GM23338 (cell line): ENCODE measurements at places on chromosomes 2 and 18.

DNA sequence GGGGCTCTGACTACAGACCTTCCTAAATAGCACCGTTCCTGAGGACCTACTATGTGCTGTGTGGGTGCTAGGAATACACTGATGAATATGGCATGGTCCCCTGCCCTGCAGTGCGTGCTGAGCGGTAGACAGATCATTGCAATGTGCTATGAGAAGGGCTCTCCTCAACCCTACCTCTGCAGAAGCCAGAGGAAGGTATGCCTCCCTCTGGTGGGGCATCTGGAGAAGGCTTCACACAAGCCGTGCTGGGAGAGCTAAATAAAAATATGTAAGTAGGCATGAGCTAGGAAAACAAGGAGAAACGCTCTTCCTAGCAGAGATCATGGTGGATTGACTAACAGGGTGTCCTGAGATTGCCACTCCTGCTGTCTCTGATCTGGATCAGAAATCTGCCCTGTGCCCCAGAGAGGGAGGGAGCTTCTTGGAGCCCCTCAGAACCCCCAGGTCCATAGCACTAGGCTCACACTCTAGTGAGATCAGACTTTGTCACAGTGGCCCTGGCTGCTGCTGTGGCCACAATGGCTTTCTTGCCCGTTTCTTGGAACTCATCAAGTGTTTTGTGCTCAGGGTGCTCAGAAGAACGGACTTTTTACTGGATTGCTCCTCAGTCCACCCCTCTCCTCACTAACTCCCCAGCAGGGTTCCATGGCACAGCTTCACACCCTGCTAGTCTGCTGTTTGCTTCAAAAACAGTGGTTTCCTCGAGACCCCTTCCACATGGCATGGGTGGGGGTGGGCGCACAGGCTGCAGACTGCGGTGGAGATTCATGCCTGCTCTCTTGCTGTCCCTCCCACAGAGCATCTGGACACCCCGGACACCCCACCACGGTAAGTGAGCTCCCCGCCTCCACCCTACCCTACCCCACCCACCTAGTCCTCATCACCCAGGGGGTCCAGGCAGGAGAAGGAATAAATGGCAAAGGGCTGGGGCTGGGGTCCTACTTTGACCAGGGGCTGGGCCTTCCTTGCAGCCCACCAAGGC is 14.2 kb downstream of the SIGLEC15 start:
- DNase-seq = peak; percentile 76
- H3K27ac ChIP-seq = no peak overlapping the region

GRCh38 chr2:45879406-45879805 is 227.9 kb downstream of the PRKCE start:
- 0 out of 2 replicates have a peak, but pooled peaks cover 6% of the 10 kb centered on the region for H3K36me3 ChIP-seq
- DNase-seq = peak; percentile 10
- H3K4me1 ChIP-seq = no peaks in the 10 kb centered on the region
- no peak overlapping the region for H3K4me3 ChIP-seq
- no peak overlapping the region for H3K27ac ChIP-seq
- H3K27me3 ChIP-seq = no peaks in the 10 kb centered on the region

DNA sequence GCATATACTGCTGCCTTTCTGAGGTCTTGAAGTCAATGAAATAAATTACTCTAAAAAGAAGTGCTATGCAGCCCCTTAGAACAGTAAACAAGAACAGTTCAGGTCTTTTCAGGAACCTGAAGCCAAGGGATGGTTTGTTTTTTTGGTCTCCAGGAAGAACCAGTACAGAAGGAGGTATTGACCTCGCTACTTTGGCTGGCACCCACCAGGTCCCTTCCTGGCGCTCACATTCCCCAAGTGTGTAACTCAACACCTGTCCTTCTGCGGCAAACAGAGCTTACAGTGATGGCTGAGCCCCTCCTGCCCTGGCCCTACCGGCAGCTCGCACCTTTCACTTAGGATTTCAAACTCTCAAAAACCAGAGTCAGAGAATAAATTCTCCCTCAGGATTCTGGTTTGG is 51.9 kb downstream of the SETBP1 start:
- H3K27me3 ChIP-seq = no peaks in the 10 kb centered on the region
- no peaks in the 10 kb centered on the region for H3K36me3 ChIP-seq
- no peak overlapping the region for H3K4me3 ChIP-seq
- no peak overlapping the region for H3K27ac ChIP-seq
- DNase-seq = peak; percentile 41

- no peaks in the 10 kb centered on the region for H3K27me3 ChIP-seq
- DNase-seq = no peak
- H3K36me3 ChIP-seq = no peaks in the 10 kb centered on the region
- H3K4me1 ChIP-seq = no peaks in the 10 kb centered on the region
- no peak overlapping the region for H3K4me3 ChIP-seq
Measured at GRCh38 chr2:4597400-4597799, 894.0 kb downstream of the DCDC2C start.

DNA sequence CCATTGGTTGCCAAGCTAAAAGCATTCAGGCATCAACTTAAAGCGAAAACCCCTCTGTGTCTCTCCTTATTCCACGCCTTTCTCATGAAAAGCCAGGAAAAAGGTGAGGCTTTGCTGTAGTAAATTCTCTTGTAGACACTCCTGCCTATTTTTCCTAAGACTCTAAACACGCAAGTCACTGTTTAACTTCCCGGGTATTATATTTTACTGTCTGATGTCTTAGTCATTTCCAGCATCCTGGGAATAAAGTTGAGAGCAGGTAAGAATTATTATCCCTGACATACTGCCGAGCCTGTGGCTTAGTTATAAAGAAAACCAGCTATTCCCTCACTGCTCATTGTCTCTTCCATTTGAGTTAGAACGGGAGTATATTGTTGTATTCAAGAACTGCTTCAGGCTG is 112.4 kb upstream of the GATA6 start:
- no peak overlapping the region for H3K27ac ChIP-seq
- no peaks in the 10 kb centered on the region for H3K27me3 ChIP-seq
- H3K36me3 ChIP-seq = no peaks in the 10 kb centered on the region
- H3K4me1 ChIP-seq = no peaks in the 10 kb centered on the region; the same call in 1 of the 2 replicates

DNA sequence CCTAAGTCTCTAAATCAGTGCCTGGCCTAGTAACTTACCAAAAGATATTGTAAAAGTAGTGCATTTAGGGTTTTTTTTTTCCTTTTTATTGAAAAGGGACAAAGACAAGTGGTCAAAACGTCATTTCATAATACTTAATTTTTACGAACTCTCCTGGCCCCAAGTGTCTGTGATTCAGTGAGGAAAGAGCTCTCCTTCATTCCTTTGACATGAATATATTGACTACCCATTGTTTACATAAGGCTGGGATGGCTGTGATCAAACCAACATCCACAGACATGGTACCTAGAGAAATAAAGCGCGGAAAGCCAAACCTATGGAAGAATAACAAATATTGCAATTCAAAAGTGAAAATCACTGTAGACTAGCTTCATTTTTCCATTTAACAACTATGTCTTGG is 198.4 kb downstream of the BABAM2 start:
- H3K27me3 ChIP-seq = no peaks in the 10 kb centered on the region
- no peaks in the 10 kb centered on the region for H3K36me3 ChIP-seq
- DNase-seq = no peak
- no peak overlapping the region for H3K27ac ChIP-seq
- H3K4me3 ChIP-seq = no peak overlapping the region
- H3K4me1 ChIP-seq = no peaks in the 10 kb centered on the region
